LNCaP clone FGC (cell line): ENCODE measurements at places on chromosomes 7 and 10.

DNA sequence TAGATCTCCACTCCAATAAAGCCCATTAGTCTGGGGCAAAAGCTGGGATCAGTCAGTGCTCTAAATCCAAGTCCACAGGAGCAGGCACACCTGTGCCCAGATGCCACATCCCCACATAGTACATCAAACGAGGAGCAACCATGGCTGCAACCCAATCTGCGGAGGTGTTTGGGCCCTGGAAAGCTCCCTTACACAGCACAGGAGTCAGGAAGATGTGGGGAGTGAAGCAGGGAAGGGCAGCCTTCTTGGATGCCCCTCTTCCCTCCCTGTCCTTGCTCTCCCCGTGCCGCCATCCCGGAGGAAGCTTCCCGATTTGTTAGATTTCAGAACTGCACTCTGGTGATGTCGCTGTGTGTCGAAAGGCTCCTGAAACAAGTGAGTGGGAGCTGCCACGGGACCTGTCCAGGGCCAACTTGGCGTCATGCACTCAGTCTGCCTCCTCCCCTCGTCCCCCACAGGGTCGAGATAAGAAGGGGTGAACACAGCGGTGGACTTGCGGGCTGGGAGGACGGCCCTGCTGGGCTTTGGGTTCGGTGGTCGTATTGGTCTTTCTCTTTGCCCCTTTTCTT, 230.6 kb upstream of the GRB10 start:
- no peak for DNase-seq

DNA sequence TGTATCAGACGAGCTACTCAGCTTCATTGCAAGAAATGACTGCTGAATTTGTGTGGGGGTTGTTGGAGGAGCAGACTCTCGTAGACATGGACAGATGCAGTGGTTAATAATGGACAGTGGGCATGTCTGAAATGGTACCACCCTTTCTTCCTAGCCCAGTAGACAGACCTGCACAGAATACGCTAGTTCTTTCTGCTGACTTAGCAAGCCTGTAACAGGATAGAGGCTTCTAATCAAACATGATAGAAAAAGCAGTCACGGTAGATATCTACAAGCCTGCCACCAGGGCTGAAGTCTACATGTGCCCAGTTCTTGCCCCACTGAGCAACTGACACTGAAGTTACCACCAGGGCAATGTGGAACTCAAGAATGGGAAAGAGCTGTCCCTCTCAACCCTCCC, 188.0 kb downstream of the FANK1 start:
- no peak for DNase-seq

GRCh38 chr7:43869867-43870240, 537 bp upstream of the MRPS24 start:
- DNase-seq = no peak

DNA sequence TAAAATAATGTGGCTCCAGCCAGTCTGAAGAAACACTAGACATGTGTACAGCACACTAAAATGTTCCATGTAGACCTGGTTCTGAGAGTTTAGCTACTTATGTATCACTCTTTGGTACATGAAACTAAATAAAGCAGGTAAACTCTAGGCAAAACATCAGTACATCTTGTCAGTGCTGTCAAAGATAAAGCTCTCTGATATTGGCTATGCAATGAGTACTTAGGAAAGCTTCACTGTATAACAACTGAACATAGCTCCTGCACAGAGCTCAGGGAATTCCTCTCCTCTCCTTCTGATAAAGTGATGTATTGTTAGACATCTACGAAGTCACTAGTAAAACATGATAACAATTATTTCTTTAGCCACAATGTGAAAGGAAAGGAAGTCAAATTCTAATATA, 3.5 kb downstream of the LRRN3 start:
- DNase-seq = no peak

- no peak for DNase-seq
Observed at GRCh38 chr7:74032191-74032490, 4.2 kb downstream of the ELN start.

GRCh38 chr10:102644066-102644645, at the start of gene TRIM8:
Gene TRIM8, plus strand, starts transcription at chr10:102644479. Its CDS starts 139 bp downstream, at chr10:102644618.
- DNase-seq = no peak
